Thyroid gland (tissue), 4 donors: ENCODE measurements at places on chromosomes 1 and 21. TPM values are rescaled to one million over a fixed set of nuclear protein-coding genes. Genes with fewer than 3 reads are reported as not detected.

- DNase-seq = no peak
- H3K27ac ChIP-seq = no peak overlapping the region
These were observed 3.1 kb upstream of the S100A11 start for GRCh38 chr1:152039886-152040285.

- H3K4me3 ChIP-seq = no peak overlapping the region
- no peaks in the 10 kb centered on the region for H3K4me1 ChIP-seq
- H3K27me3 ChIP-seq = no peaks in the 10 kb centered on the region
- no peak overlapping the region for H3K27ac ChIP-seq
- H3K36me3 ChIP-seq = no peaks in the 10 kb centered on the region
These were observed 63.7 kb downstream of the HLCS start for GRCh38 chr21:36902793-36903192.

GRCh38 chr1:7011826-7012225 is 226.6 kb downstream of the CAMTA1 start:
- H3K27me3 ChIP-seq = no peaks in the 10 kb centered on the region
- H3K4me3 ChIP-seq = no peak overlapping the region
- H3K27ac ChIP-seq = no peak overlapping the region
- no peaks in the 10 kb centered on the region for H3K4me1 ChIP-seq
- DNase-seq = no peak

- peak; percentile 37 for DNase-seq
- no peaks in the 10 kb centered on the region for H3K27me3 ChIP-seq
- H3K4me3 ChIP-seq = no peak overlapping the region
- H3K4me1 ChIP-seq = no peaks in the 10 kb centered on the region
- no peak overlapping the region for H3K27ac ChIP-seq
- H3K36me3 ChIP-seq = no peaks in the 10 kb centered on the region
These were observed 612.9 kb downstream of the PTPRU start for GRCh38 chr1:29849038-29849750.

DNA sequence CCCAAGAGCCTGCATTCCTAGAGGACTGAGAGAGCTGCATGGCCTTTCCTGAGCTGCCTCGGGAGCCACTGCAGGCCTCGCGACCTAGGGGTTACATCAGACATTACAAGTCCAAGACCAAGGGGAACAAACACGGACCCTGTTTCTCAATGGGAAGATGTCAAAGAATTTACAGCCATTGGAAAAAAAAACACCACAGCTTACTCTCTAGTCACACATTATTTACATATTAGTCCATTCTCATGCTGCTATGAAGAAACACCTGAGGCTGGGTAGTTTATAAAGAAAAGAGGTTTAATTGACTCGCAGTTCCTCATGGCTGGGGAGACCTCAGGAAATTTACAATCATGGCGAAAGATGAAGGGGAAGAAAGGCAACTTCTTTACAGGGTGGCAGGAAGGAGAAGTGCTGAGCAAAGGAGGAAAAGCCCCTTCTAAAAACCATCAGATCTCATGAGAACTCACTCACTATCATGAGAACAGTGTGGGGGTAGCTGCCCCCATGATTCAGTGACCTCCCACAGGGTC is 8.4 kb upstream of the PRMT2 start:
- peaks cover 3% of the 10 kb centered on the region for H3K4me1 ChIP-seq
- H3K27me3 ChIP-seq = no peaks in the 10 kb centered on the region
- no peaks in the 10 kb centered on the region for H3K36me3 ChIP-seq
- H3K4me3 ChIP-seq = no peak overlapping the region

- H3K36me3 ChIP-seq = no peaks in the 10 kb centered on the region
- no peak overlapping the region for H3K27ac ChIP-seq
- no peaks in the 10 kb centered on the region for H3K27me3 ChIP-seq
- DNase-seq = peak; percentile 50
These were observed 132.0 kb downstream of the FOXD2 start for GRCh38 chr1:47569681-47570470.

DNA sequence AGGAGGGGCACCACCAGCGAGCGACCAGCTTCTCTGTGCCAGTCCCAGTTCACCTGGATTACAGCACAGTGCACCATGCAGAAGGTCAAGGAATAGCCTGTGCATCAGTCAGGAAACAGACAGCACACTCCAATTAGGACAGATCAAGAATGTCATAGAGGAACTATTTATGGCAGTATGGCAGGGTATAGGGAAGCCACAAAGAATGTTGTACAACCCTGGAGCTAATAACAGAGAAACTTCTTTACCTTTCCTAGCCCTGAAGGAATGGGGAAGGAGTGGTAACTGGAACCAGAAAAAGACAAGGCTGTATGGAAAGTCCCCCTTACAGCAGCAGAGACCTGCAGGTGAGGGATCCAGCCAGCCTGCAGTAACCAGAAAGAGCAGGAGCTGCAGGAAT is 87.8 kb upstream of the USP24 start:
- no peaks in the 10 kb centered on the region for H3K4me1 ChIP-seq
- H3K27ac ChIP-seq = no peak overlapping the region
- DNase-seq = no peak
- no peaks in the 10 kb centered on the region for H3K27me3 ChIP-seq
- H3K36me3 ChIP-seq = no peaks in the 10 kb centered on the region

- no peak for DNase-seq
- H3K36me3 ChIP-seq = peaks cover 24% of the 10 kb centered on the region
- no peak overlapping the region for H3K27ac ChIP-seq
- H3K4me1 ChIP-seq = peaks cover 8% of the 10 kb centered on the region
These were observed 13.9 kb downstream of the SNIP1 start for GRCh38 chr1:37540036-37540785.

GRCh38 chr1:31626223-31627207 is 9.0 kb downstream of the HCRTR1 start:
- peaks cover 18% of the 10 kb centered on the region for H3K36me3 ChIP-seq
- H3K4me3 ChIP-seq = no peak overlapping the region
- H3K4me1 ChIP-seq = peaks cover 44% of the 10 kb centered on the region
- H3K27me3 ChIP-seq = no peaks in the 10 kb centered on the region
- peak overlapping the region; percentile 99 for H3K27ac ChIP-seq

- no peak overlapping the region for H3K27ac ChIP-seq
- no peak for DNase-seq
- no peak overlapping the region for H3K4me3 ChIP-seq
- H3K4me1 ChIP-seq = no peaks in the 10 kb centered on the region
- no peaks in the 10 kb centered on the region for H3K27me3 ChIP-seq
These were observed 214.6 kb upstream of the NCAM2 start for GRCh38 chr21:20783611-20784010.

DNA sequence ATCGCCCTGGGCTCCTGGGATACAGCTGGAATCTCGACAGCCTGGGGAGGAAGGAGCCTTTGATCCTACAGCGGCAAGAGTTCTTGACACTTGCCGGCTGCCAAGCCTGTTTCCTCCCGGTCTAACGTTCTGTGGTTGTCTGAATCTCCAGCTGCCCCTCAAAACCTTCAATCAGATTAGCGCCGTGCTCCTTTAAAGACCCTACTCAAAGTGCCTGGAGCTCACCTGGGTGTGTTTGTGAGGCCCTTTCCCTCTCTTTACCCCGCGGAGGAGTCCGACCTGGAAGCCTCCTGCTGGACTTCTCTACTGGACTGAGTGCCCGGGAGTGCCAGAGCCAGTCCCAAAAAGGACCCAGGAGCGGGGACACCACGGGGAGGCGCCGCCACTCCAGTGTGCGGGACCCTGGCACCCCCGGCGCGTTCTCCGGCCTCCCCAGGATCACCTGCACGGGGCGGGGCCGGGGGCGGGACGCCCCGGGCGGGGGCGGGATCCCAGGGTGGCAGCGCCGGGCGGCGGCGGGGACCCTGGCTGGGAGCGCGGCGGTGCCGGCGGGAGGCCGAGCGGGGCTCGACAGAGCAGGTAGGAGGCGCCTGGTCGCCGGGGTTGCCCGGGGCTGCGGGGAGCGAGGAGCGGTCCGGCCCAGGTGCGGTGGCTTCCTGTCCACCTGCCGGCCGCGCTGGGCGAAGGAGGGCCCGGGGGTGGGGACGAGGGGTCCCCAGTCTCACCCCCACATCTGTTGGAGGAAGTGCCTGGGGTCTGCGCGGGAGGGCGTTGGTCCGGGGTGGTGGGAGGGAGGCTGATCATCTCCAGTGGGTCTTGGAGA is at the start of gene NCMAP:
Gene NCMAP, plus strand, starts transcription at position 497 of the 823 bp plus-strand sequence. CDS start 39,344 bp downstream, outside the sequence.
- DNase-seq = peak; percentile 80
- H3K27ac ChIP-seq = peak within 1 kb of the TSS; percentile 58
- no peaks in the 10 kb centered on the region for H3K27me3 ChIP-seq
- H3K4me3 ChIP-seq = no peak within 1 kb of the TSS

DNA sequence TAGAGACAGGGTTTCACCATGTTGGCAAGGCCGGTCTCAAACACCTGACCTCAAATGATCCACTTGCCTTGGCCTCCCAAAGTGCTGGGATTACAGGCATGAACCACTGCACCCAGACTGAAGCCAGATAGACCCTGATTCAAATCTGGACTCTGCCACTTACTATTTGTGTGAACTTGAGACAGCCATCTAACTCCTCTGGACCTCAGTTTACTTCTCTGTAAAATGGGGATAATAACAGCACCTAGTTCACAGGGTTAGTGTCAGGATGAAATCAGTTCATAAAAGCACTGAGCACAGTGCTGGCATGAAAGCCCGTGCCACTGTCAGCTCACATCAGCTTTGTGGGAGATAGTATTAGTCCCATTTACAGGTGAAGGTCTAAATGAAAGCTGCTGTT is 28.5 kb downstream of the RAB3B start:
- H3K4me1 ChIP-seq = no peaks in the 10 kb centered on the region
- H3K36me3 ChIP-seq = no peaks in the 10 kb centered on the region
- no peak overlapping the region for H3K4me3 ChIP-seq
- no peaks in the 10 kb centered on the region for H3K27me3 ChIP-seq
- no peak overlapping the region for H3K27ac ChIP-seq

- no peaks in the 10 kb centered on the region for H3K27me3 ChIP-seq
- peak overlapping the region; percentile 50 for H3K4me3 ChIP-seq
- H3K36me3 ChIP-seq = no peaks in the 10 kb centered on the region
- peak overlapping the region; percentile 97 for H3K27ac ChIP-seq
- peaks cover 27% of the 10 kb centered on the region for H3K4me1 ChIP-seq
- DNase-seq = peak; percentile 67
These were observed 648 bp downstream of the ATP1A1 start for GRCh38 chr1:116373431-116374352.

DNA sequence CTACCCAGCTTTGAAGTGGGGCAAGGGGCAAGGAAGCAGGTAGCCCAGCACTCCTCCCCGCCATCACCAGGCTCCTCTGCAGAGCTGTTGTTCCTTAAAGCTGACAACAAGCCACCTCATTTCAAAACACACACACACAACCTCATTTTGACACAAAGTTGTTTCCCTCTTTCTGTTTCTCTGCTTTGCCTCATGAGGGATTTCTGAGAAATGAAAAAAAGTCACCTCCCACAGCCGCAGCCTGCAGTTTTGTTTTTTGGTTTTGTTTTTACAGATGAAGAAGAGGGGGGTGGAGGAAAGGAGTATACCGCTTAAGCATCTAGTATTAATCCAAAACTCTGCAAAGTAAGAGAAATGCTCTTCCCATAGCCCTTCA is 12.1 kb downstream of the MCL1 start:
- H3K4me1 ChIP-seq = peaks cover 96% of the 10 kb centered on the region
- H3K4me3 ChIP-seq = no peak overlapping the region
- peaks cover 4% of the 10 kb centered on the region for H3K36me3 ChIP-seq
- DNase-seq = no peak
- peak overlapping the region; percentile 99 for H3K27ac ChIP-seq
- H3K27me3 ChIP-seq = no peaks in the 10 kb centered on the region

- no peaks in the 10 kb centered on the region for H3K36me3 ChIP-seq
- H3K4me3 ChIP-seq = no peak overlapping the region
- DNase-seq = peak; percentile 94
- no peak overlapping the region for H3K27ac ChIP-seq
- H3K27me3 ChIP-seq = no peaks in the 10 kb centered on the region
These were observed 8.5 kb upstream of the MEX3A start for GRCh38 chr1:156090840-156091188.

DNA sequence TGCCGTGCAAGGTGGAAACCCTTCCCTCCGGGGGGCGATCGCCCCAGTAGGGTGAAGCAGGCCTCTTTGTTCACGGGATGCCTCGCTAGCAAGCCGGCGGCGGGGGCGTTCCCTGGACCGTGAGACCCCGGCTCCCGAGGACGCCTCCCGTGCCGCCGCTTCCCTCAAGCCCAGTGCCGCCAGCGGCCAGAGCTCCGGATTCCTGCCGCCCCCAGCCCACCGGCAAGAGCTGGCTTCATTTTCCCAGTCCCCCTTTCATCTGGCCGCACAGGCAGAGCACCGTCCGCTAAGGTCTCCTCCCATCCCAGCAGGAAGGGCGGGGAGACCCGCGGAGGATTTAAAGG is 16.3 kb downstream of the IER5 start:
- H3K27me3 ChIP-seq = no peaks in the 10 kb centered on the region
- H3K4me1 ChIP-seq = peaks cover 17% of the 10 kb centered on the region
- peak; percentile 45 for DNase-seq
- H3K36me3 ChIP-seq = no peaks in the 10 kb centered on the region

- H3K36me3 ChIP-seq = no peaks in the 10 kb centered on the region
- H3K4me3 ChIP-seq = no peak overlapping the region
- H3K4me1 ChIP-seq = peaks cover 44% of the 10 kb centered on the region
- no peaks in the 10 kb centered on the region for H3K27me3 ChIP-seq
- peak overlapping the region; percentile 10 for H3K27ac ChIP-seq
These were observed 32.8 kb upstream of the DNASE2B start for GRCh38 chr1:84365225-84366221.

DNA sequence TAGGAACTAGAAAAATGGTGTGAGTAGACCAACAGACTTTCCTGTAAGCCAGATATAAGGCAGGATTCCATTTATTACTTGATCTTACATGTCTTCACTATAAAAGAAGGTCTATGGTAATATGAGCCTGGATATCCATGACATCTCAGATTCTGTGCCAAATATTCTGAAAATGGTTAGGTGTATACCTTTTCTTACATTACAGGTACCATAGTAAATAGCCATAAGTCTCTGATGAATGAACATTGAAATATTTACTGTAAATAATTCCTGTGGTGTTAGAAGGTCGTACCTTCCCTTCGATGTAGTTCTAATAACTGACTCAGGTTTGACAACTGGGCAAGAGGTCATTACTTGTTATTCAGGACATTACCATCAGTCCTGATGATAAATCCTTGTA is 657.9 kb downstream of the BRINP3 start:
- no peaks in the 10 kb centered on the region for H3K27me3 ChIP-seq
- no peak overlapping the region for H3K27ac ChIP-seq
- H3K4me3 ChIP-seq = no peak overlapping the region
- no peak for DNase-seq
- H3K4me1 ChIP-seq = no peaks in the 10 kb centered on the region

- H3K27me3 ChIP-seq = no peaks in the 10 kb centered on the region
- no peak overlapping the region for H3K27ac ChIP-seq
- H3K4me1 ChIP-seq = peaks cover 9% of the 10 kb centered on the region
- H3K4me3 ChIP-seq = no peak overlapping the region
- H3K36me3 ChIP-seq = no peaks in the 10 kb centered on the region
These were observed 2.7 kb downstream of the RHBG start for GRCh38 chr1:156371553-156372264.

The NPR1 gene
- 20.9 TPM for total RNA-seq

The SELL gene
- total RNA-seq = 1.5 TPM

The CLCA1 gene
- not detected for total RNA-seq

The RORC gene
- total RNA-seq = 45.4 TPM

The ATP6V1G3 gene
- not detected for total RNA-seq

The POU3F1 gene
- not detected for total RNA-seq

The FCER1G gene
- 16.3 TPM for total RNA-seq

The SYCP1 gene
- 0.13 TPM for total RNA-seq

The EDARADD gene
- 8.9 TPM for total RNA-seq
